ENCODE measurements at places on chromosomes 3 and 15.
A peak's percentile ranks its signal among the peaks of the same experiment; 100 is the strongest.

- peaks cover 5% of the 10 kb centered on the region for H3K36me3 ChIP-seq
- no peak overlapping the region for H3K4me3 ChIP-seq
- DNase-seq: no peak
- peaks cover 13% of the 10 kb centered on the region for H3K4me1 ChIP-seq
- H3K27ac ChIP-seq: no peak overlapping the region
- no peaks in the 10 kb centered on the region for H3K27me3 ChIP-seq
Measured at GRCh38 chr15:95953032-95953431, 377.5 kb upstream of the NR2F2 start.

- H3K36me3 ChIP-seq: peaks cover 7% of the 10 kb centered on the region
- no peak overlapping the region for H3K4me3 ChIP-seq
- H3K27me3 ChIP-seq: no peaks in the 10 kb centered on the region
- DNase-seq: no peak
Measured at GRCh38 chr3:195613468-195614069, 29.8 kb upstream of the APOD start.

DNA sequence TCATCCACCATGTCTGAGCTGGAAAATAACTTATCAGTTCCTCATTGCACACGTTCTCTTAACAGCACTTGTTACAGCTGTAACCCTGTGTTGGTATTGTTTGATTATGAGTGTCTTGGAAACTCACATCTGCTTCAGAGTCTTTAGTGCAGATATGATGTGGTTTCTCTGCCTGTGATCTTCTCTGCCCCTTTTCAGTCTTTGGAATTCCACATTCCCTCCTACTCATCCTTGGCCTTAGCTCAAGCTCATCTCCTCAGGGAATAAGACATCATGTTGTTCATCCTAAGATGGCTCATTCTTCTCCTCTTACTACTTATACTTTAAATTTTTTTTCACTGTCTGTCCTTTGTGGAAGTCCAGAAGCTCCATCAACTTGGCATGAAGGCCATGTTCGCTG is 77.7 kb downstream of the SYNPR start:
- H3K27ac ChIP-seq: no peak overlapping the region
- peaks cover 13% of the 10 kb centered on the region for H3K4me1 ChIP-seq
- peaks cover 51% of the 10 kb centered on the region for H3K27me3 ChIP-seq
- no peak for DNase-seq
- H3K4me3 ChIP-seq: no peak overlapping the region

DNA sequence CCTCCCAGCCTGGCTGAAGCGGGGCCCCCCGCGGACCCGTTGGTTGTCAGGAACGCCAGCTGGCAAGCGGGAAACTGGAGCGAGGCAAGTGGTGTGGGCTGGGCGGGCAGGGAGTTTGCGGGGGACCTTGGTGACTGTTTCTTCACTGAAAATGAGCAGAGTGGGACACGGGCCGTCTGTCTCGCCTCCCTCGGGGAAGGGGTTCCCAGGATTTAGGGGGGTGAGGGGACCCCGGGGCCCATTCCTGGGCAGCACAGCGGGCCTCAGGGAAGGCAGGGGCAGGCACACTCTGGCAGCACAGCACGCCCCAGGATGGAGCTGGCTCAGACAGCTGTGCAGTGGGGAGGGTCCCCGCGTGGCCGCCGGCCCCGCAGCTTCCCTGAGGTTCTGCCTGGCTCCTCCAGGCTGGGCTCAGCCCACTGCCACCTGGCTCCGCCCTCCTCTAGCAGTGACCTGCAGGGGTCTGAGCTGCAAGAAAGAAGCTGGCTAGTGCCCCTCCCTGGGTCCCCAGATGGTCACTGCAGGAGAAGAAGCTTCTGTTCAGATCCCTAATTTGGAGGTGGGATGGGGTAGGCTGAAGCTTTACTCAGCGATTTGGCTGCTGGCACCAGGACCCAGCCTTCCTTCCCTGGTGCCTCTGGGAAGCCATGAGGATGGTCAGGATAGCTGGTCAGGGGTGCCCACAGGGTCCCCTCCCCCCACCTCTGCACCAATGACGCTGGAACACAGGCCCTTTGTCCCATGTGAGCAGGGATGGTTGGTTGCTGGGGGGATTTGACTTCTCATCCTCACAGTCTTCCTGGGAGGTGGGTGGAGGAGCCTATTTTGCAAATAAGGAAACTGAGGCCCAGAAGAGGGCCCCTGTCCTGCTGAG is 90.4 kb downstream of the TBC1D2B start:
- peaks cover 6% of the 10 kb centered on the region for H3K4me1 ChIP-seq
- H3K36me3 ChIP-seq: no peaks in the 10 kb centered on the region
- no peak overlapping the region for H3K4me3 ChIP-seq
- H3K27ac ChIP-seq: no peak overlapping the region

- H3K27me3 ChIP-seq: peaks cover 5% of the 10 kb centered on the region
- DNase-seq: no peak
- H3K4me1 ChIP-seq: no peaks in the 10 kb centered on the region
- no peak overlapping the region for H3K27ac ChIP-seq
- no peak overlapping the region for H3K4me3 ChIP-seq
- H3K36me3 ChIP-seq: no peaks in the 10 kb centered on the region
Measured at GRCh38 chr3:179956416-179956830, 80.3 kb downstream of the PEX5L start.

DNA sequence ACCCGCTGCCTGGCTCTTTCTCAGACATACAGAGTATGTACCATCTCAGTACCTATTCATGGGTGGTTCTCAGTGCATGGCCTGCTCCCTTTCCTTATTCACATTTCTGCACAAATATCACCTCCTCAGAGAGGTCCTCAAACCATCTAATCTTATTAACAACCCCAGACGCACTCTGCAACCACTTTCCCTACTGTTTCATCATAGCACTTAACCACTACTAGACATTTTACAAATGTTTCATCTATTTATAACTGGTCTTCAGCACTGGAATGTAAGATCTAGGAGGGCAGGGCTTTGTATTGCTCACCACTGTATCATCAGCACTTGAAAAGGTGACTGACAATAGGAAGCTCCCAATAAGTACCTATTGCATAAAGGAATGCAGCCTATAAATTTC is 45.1 kb downstream of the TNIK start:
- no peak overlapping the region for H3K27ac ChIP-seq
- no peaks in the 10 kb centered on the region for H3K36me3 ChIP-seq
- H3K4me1 ChIP-seq: peaks cover 3% of the 10 kb centered on the region
- H3K27me3 ChIP-seq: no peaks in the 10 kb centered on the region
- DNase-seq: no peak

DNA sequence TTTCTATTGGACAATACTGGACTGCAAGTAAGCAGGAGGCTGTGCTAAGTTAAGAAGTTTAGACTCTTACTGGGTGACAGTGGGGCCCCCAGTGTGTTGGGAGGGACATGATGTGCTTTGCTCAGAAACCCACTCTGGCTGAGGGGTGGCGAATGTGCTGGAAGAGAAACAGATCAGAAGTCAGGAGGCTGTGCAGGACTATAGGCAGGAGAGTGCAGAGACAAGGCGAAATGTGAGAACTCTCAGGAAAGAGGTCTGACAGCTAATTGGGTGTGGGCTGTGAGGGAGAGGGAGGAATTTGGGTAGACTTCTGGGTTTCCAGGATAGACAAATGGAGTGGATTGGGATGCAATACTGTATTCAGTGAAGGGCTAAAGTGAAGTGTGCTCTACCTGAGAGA is 12.0 kb downstream of the SLC24A1 start:
- H3K4me3 ChIP-seq: no peak overlapping the region
- DNase-seq: no peak
- peaks cover 5% of the 10 kb centered on the region for H3K27me3 ChIP-seq

- no peaks in the 10 kb centered on the region for H3K36me3 ChIP-seq
- no peak for DNase-seq
- H3K27me3 ChIP-seq: peaks cover 1% of the 10 kb centered on the region
- no peak overlapping the region for H3K27ac ChIP-seq
- H3K4me3 ChIP-seq: no peak overlapping the region
- H3K4me1 ChIP-seq: peaks cover 11% of the 10 kb centered on the region
Measured at GRCh38 chr3:100602506-100603444, 6.6 kb upstream of the ADGRG7 start.

DNA sequence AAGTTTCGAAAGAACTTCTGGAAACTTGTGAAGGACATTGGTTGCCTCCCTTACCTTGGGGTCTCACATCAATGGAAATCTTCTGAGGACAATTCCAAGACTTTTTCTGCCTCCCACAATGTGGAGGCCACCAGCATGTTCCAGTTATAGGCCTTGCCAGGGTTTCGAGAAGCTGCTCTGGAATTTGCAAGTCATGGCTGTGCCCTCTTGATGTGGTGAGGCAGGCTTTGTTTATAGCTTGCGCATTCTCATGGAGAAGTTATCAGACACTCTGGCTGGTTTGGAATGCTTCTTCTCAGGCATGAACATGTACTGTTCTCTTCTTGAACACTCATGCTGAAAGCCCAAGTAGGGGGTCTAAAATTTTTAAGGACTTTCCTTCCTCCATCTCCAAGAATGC is 4.1 kb downstream of the CXCR6 start:
- DNase-seq: no peak
- peaks cover 27% of the 10 kb centered on the region for H3K36me3 ChIP-seq
- H3K4me3 ChIP-seq: no peak overlapping the region
- H3K27ac ChIP-seq: no peak overlapping the region
- H3K4me1 ChIP-seq: no peaks in the 10 kb centered on the region

DNA sequence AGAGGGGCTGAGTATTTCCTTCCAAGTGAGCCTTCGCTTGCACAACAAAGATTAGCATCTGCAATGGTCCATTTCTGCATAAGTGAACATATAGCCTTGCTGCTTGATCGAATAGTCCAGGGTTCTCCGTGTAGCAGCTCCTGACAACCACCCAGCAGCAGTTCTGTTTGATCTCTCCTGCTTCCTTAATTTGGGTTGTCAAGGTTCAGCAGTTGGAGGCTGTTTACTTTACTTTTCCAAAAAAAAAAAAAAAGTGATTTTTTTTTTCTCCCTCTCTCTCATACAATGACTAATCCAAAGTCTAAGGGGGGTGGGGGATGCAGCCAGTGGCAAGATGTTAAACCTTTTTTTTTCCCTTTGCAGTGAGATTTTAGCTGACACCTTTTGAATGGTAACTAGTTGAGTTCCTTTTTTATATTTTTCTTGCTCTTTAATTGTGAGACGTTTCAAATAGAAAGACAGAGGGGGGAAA is 3.6 kb downstream of the FOXP1 start:
- H3K4me1 ChIP-seq: peaks cover 60% of the 10 kb centered on the region
- peak overlapping the region; percentile 95 for H3K27ac ChIP-seq
- DNase-seq: no peak
- no peaks in the 10 kb centered on the region for H3K27me3 ChIP-seq
- peak overlapping the region; percentile 83 for H3K4me3 ChIP-seq

DNA sequence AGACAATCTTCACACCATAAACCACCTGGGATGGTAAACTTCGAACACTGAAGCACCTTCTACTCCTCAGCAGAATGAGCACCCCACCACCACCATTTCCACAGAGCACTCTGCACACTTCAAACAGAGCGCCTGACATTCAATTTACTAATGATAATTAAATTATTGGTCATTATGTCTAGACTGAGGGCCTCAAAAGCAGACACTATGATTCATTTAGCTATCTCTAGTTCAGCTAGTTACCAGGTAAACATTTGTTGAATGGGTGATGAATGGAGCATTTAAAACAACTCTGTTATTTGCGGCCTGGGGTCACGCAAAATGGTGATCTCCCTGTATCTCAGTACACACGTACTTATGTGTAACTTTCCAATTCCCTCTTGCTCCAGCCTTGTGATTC is 40.9 kb downstream of the ACAP2 start:
- H3K4me1 ChIP-seq: peaks cover 36% of the 10 kb centered on the region
- H3K27me3 ChIP-seq: no peaks in the 10 kb centered on the region

DNA sequence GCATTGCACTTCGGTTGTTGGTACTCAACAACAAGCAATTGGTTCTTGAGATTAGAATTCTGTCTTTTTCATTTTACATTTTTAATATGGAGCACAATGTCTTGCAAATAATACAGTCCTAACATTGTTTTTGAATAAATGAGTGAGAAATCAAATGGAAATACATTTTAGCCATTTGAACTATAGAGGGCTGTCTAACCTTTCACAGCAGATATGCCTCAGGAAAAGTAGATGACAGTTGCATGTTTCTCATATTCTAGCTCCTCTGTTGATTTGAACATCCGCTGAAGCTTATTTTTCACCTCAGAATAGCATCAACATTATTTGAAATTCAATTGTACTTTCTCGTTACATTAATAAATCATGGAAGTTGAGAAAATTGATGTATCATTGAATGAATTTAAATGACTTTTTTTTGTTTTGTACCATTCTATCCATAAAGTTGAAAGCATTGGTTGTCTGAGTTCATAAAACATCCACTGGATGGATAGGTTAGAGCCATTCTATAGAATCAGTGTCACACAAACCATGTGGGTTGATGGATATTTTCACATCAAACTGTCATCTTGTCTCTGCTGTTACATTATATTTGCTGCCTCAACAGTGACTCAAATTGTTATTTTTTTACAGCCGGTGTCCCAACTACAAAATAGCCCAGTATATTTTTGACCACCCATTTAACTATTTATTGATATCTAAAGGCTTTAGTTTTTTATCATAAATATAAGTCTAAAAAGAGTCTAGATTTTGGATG is 928.3 kb downstream of the NSUN3 start:
- no peaks in the 10 kb centered on the region for H3K27me3 ChIP-seq
- no peak overlapping the region for H3K27ac ChIP-seq
- H3K4me1 ChIP-seq: peaks cover 4% of the 10 kb centered on the region
- H3K4me3 ChIP-seq: no peak overlapping the region
- DNase-seq: no peak

Data from mesothelial cell of epicardium (in vitro differentiated cells).